ENCODE measurements at places on chromosomes 12 and 14. TPM values are rescaled to one million over a fixed set of nuclear protein-coding genes. Genes with fewer than 3 reads are reported as not detected.

The OTX2 gene
- total RNA-seq: not detected

The TAS2R20 gene
- total RNA-seq: 1.8 TPM

The KRT81 gene
- not detected for total RNA-seq

The TNFAIP2 gene
- total RNA-seq: 65.9 TPM

The CEP170B gene
- 14.9 TPM for total RNA-seq

The ASPG gene
- not detected for total RNA-seq

The PPP4R4 gene
- not detected for total RNA-seq

The MYH6 gene
- not detected for total RNA-seq

The CISTR gene
- total RNA-seq: not detected

The ATP5MC2 gene
- 103 TPM for total RNA-seq

The IFNG-AS1 gene
- 0.26 TPM for total RNA-seq

The VWF gene
- 2.5 TPM for total RNA-seq

The GPRC5D gene
- 0.25 TPM for total RNA-seq

The CSRP2 gene
- 3.0 TPM for total RNA-seq

The FAIM2 gene
- 0.81 TPM for total RNA-seq

The SLC4A8 gene
- total RNA-seq: 3.0 TPM

The TPPP2 gene
- total RNA-seq: not detected
